ENCODE measurements at places on chromosomes 12 and 14.

DNA sequence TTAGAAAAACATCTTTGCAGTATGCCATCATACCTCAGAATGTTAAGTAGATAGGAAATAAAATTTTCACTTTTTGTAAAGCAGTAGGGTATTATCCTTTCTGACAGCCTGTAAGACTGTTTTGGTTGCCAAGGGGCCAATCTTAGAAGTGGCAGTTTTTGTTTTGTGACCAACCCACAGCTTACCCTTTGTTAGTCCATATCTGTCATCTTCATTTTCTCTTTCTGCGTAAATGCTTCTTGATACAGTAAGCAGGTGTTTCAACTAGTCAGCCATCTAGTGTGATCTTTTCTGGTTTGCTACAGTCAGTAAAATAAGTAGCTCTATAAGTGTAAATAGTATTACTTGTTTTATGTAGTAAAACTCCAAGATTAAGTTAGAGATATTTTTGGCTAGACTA, 8.8 kb downstream of the PPM1A start:
- DNase-seq = no peak

DNA sequence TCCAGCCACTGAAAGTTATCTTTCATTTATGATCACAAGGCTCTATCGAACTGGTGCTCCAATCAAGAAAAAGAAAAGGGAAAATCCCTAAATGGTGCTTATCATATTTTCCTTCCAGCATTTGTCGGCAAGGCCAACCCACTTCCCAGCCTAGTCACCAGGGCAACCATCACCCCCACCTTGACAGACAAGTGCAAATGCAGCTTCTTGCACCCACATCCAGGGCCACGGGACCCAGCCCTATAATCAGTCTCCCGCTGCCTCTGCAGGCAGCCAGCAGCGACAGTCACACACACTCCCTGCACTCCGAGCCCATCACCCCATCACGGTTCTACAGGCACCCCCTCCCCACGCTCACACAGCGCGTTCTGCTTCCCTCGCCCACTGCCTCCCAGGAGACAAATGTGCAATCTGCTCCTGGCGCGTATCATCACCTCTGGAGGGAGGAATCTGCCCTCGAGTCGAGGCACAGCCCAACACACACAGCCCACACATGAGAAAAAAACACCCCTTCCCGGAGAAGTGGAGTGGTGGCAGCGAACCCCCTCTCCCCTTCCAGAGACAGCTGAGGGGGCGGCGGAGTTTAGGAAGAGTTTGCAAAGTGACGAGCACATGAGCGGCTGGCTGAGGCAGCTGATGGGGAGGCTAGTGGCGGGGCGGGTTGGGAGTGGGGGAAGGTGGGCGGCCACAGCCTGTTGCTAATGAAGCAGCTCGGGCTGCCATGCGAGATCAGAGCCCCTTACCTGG, 9.3 kb upstream of the PPP4R4 start:
- DNase-seq = no peak

DNA sequence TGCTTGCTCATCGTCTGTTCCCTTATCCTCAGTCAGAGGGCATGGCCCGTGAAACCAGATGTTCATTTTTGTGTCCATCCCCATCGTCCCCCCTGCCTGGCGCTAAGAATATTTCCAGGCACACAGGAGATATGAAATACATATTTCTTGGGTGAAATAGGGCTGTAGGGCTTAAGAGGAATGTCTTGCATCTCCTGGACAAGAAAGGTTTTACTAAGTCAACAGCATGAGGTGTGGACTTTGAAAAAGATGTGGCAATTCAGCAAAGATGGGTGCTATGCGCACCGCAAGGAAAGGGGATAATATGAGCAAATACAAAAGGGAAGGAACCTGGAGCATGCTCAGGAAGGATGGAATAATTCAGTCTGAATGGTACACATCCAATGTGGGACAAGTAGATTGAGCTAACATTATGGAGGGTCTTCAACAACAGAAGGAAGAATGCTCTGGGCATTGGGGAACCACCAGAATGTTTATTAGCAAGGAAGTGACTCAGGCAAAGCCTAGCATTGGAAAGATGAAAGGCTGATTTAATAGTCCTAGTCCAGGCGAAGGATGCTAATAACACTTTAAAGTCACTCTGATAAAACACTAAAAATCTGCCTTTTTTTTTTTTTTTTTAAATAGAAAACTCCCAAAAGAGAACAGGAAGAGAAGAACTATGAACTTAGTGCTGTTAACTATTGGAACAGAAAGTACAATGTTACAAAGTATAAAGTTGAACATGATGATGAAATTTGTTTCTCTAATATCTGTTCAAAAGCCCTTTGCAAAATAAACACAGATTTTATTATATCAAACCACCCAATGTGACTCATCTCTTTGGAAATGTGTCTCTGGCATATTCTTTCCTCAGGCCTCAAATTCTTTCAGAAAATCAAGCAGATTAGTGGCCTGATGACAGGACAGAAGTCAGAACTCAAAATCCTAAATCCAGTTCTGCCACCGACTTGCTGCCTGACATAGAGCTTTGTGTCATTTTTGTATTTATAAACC, 449.5 kb downstream of the BCAT1 start:
- no peak for DNase-seq

DNA sequence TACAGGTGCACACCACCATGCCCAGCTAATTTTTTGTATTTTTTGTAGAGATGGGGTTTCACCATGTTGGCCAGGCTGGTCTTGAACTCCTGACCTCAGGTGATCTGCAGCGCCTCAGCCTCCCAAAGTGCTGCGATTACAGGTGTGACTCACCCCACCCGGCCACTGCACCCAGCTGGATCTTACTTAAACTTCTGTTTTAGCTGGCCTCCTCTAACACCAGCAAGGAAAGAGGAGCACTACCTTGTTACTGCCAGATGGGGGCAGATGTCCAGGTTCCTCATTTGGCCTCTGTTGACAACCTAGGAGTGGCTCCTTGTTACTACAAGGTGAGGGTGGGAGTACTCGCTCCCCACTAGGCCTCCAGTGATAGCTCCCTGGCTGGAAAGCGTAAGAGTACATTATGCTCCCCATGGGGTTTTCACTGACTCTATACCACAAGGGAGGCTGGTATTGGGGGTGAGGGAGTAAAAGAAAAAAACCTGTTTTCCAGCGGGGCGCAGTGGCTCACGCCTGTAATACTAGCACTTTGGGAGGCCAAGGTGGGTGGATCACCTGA, 13.2 kb upstream of the ARF6 start:
- peak; percentile 44 for DNase-seq

- DNase-seq = no peak
Measured at GRCh38 chr14:64654901-64655300, 49.3 kb upstream of the PLEKHG3 start.

GRCh38 chr12:50101663-50102062, 2.1 kb upstream of the GPD1 start:
- no peak for DNase-seq
